Peyer's patch (tissue), 4 donors: ENCODE measurements at places on chromosomes 3 and 15. TPM values are rescaled to one million over a fixed set of nuclear protein-coding genes. Genes with fewer than 3 reads are reported as not detected.

The LHFPL4 gene
- total RNA-seq: not detected

- no peak for DNase-seq
Measured at GRCh38 chr3:119314821-119315220, 20.6 kb downstream of the ARHGAP31 start.

DNA sequence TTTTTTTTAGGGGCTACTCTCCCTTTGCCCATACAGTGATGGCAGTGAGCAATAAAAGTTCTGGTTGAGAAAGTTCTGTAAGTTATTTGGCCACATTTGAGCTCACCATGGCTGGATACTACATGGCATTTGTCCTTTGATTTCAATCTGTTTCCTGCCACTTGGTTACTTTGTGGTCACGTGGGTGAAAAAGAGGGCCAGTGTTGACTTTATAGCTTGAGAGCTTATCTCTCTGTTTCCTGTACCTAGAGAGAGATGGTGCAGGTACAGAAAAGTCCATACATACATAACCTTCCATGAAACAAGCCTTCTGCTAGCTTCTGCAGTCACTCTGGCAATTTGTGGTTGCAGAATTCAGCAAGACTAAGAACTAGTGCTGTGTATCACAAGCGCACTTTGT lies 23.4 kb upstream of the MECOM start:
- DNase-seq: no peak

- no peak for DNase-seq
Measured at GRCh38 chr3:139774560-139775302, 97.0 kb upstream of the NMNAT3 start.

The CHRD gene
- 5.1 TPM for total RNA-seq

DNA sequence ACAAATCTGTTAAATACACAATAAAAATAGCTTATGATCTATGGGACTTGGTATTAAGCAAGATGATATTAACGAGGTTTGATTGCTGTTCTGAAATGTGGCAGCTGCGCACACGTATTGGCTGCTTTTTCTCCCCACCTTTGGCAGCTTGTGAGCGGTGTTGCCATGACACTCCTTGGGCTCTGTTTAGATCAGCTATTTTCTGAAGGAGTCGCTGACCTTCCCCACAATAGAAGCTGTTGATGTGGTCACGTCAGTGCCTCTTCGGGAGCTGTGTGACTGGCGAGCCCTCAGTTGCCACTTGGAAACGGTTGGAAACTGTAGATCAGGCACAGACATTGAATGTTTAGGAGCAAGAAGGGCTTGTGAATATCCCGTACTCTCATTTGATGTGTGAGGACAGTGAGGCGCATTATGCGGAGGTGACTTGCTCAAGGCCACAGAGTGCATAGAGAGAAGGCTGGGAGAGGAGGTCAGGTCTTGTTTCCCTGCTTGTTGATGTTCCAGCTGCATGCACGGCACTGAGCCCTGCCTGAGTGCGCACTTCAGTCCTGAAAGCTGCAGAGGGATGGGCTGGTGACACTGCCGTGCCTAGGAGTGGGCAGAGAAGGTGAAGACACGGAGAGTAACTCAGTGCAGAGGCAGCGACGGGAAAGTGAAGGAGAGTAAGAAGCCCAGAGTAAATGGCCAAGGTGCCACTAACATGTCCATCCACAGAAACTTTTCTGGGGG lies 198.4 kb downstream of the LPP start:
- DNase-seq: no peak

The XCR1 gene
- total RNA-seq: not detected

The PLA1A gene
- total RNA-seq: not detected

GRCh38 chr15:39171944-39172368 lies 408.9 kb upstream of the THBS1 start:
- no peak for DNase-seq

The FRMD5 gene
- total RNA-seq: 0.57 TPM

DNA sequence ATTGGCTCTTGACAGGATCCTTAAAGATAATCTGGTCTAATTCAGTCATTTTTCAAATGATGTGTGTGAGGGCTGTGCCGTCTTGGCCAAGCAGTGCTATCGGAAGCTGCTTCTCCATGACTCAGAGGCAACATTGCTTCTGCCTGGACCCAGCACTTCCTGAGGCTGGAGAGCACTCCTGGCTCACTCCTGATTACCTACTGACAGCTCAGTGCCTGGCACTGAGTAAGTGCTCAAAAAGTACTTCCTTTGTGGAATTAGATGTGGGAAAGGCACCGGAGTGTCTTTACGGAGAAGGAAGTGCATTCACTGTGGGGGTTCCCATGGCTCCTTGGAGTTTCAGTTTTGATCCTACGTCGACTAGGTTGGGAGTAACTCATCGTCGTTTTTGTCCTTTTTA lies 86.9 kb upstream of the UBE3A start:
- no peak for DNase-seq

The RPP25 gene
- total RNA-seq: 7.4 TPM

DNA sequence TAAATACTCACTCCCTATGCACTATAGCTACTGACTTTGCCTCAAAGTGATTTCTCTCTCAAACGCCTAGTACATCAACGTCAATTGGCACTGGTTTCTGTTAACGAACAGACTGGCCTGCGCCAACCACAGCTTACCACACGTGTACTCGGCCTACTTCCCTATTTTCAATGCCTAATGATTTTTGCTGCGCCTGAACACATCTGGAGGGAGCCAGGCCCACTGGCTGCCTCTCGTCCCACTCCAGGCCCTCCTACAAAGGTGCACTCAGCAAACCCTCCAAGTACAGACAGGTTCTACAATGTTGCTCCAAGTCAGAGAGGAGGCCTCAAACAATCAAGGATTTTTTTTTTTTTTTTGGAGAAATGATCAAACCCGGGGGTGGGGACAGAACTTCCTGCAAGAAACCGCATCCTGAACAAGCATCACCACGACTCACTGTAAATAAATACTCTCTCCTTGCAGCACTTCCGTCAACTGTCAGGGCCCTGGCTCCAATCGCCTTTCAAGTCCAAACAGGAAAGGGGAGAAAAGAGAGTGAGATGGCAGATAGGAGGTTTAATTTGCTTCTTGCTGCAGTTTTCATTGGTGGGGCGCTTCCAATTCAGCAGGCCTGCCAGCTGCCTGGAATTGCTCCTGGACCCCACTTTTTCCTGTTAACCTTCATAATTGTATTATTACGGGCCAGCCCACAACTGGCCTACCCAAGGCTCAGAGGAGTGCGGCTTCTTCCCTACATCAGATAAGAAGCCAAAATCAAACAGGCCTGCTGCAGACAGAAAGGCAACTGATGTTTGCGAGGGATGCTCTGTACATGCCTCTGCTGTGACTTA lies 139.3 kb downstream of the FOXP1 start:
- peak; percentile 91 for DNase-seq

The SLCO3A1 gene
- 8.3 TPM for total RNA-seq

DNA sequence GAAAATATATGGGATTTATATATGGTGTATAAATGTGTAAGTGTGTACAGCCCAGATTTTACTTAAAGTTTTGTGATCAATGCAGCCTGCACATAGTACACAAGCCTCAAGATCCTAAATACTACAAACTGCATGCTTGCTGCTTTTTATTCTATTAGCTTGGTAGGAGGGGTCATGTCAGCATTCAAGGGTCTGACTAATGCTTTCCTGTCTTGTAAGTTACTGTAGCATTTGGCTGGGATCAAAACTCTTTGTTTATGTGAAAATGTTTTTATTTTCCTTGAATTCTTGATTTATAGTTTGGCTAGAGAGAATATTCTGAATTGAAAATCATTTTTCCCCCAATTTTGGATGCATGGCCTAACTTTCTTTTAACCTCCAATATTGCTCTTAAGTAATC lies 370.9 kb downstream of the NSUN3 start:
- no peak for DNase-seq

DNA sequence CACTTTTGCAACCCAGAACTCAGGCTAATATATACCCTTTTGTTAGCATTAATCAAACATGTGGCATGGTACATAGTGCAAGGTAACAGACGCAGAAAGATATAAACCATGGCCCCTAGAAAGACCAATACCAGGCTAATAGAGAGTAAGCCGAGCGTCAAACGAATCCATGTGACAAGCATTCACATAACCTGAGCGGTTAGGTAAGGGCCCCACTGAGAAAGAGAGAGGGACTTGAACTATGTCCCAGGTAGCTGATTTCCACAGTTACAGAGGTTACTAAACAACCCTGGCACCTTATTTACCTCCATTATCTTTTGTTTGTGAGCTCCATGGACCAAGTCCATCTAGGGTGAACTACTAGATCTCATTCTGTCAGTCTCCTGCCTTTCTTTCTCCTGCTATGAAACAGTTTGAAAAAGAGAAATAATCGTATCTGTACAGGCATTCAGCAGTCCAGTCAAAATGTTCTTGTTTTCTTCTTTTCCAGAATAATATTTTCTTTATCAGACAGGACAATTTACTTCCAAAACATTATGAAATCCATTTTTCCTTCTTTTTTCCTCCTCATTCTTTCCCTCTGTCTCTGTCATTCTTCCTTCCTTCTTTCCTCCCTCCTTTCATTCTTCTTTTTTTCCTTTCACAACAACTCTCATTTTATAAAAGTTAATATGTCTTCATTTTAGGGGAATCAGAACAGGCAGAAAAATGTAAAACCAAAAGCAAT lies 30.5 kb upstream of the TNFSF10 start:
- no peak for DNase-seq

DNA sequence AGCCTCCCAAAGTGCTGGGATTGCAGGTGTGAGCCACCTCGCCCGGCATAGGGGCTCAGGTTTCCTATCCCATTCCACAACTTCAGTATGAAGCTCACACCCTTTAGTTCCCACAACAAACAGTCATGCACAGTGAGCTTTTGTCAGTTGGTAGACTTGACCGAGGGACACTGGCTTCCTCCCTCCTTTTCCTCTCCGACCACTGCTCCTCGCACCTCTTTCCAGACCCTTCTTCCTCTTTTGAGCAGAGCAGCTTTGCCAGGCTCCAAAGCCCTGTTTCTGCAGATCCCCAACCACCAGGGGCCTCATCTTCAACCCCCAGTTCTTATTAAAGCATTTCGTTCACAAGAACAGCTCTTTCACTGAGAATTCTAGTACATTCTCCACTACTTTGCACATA lies 12.7 kb upstream of the CILP start:
- no peak for DNase-seq

The CPN2 gene
- total RNA-seq: not detected

The POPDC2 gene
- 3.0 TPM for total RNA-seq

DNA sequence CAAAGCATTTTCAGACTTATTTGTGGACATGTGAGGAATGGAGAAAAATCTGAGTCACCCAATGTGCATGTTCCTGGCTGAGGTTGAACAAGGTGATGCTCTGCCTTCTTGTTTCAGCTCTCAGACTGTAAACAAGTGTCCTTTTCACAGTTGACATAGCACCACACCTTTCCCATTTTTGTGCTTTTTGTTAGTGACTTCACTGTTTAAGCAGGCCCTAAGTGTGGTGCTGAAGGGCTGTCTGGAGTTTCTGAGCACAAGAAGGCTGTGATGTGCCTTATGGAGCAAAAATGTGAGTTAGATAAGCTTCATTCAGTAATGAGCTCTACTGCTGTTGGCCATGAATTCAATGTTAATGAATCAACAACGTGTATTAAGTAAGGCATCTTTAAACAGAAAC lies 20.4 kb downstream of the ABI3BP start:
- no peak for DNase-seq

GRCh38 chr15:78087951-78088772 lies 4.2 kb upstream of the SH2D7 start:
- DNase-seq: peak; percentile 54

The SNTN gene
- not detected for total RNA-seq

The TTC21A gene
- total RNA-seq: 9.2 TPM

The LRRC31 gene
- 15.6 TPM for total RNA-seq

DNA sequence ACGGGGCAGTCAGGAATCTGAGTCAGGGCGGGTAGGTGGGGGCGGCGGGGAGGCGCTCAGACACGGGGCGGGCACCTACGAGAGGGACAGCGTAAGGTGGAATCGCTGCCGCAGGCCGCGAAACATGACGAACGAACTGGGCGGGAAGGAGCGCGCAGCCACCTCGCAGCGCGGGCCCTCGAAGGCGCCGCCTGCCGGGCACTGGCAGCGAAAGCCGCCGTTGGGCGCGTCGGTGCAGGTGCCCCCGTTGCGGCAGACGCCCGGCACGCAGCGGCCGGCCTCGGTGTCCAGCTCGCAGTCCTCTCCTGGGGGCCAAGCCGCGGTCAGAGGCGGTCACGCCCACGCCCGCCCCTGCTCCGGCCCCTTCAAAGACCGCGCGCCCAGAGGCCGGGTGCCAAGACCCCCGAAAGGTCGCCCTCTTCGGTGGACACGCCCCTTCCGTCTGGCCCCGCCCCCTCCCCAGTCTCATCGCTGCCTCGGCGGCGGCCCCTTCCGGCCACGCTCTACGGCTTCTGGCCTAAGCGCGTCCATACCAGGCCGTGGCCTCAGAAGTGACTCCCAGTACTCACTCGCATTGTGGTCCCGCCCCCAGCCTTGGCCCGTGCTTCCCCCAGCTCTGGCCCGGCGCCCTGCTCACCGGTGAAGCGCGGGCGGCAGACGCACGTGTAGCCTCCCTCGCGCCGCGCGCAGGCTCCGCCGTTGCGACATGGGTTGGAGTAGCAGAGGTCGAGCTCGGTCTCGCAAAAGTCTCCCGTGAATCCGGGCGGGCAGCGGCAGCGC lies 6.4 kb downstream of the CELSR3 start:
- DNase-seq: peak; percentile 83

GRCh38 chr3:51727500-51727899 lies 20.6 kb downstream of the GRM2 start:
- DNase-seq: no peak

The ADAMTS9 gene
- 52.0 TPM for total RNA-seq

The ZNF662 gene
- total RNA-seq: 7.1 TPM

The GALNT15 gene
- 196 TPM for total RNA-seq

- no peak for DNase-seq
Measured at GRCh38 chr3:140391061-140391460, 286.8 kb upstream of the TRIM42 start.

- no peak for DNase-seq
Measured at GRCh38 chr15:34726406-34727100, 28.2 kb downstream of the GJD2 start.

The PRKCD gene
- 73.1 TPM for total RNA-seq

The FSIP1 gene
- not detected for total RNA-seq

DNA sequence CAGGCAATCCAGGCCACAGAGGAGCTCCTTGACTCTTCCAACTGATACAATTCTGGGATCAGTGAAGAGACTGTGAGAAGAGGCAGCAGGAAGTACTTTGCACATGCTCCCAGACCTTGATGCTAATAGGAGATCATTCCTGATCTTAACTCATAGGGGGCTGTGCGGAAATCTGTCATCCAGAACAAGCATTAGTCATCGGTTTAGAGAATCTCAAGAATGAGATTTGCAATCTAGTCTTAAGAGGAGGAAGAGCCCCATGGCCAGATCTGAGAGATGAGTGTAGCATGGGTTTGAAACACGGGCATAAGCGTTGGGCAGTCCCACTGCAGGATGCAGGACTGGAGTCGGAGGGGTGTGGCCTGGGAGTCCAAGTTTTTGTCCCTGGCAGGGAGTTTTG lies 1081.1 kb downstream of the NAALADL2 start:
- DNase-seq: no peak

GRCh38 chr3:151091685-151092345 lies 6.4 kb downstream of the MED12L start:
- no peak for DNase-seq

- no peak for DNase-seq
Measured at GRCh38 chr3:195227871-195228270, 43.1 kb downstream of the XXYLT1 start.

The SAMMSON gene
- not detected for total RNA-seq

The SLC7A14 gene
- total RNA-seq: 0.18 TPM

The USP13 gene
- 8.4 TPM for total RNA-seq

The CHAC1 gene
- not detected for total RNA-seq
